ENCODE measurements at places on chromosomes 6 and 20.

GRCh38 chr6:85496009-85496579 lies 46.2 kb downstream of the NT5E start:
- DNase-seq = no peak

DNA sequence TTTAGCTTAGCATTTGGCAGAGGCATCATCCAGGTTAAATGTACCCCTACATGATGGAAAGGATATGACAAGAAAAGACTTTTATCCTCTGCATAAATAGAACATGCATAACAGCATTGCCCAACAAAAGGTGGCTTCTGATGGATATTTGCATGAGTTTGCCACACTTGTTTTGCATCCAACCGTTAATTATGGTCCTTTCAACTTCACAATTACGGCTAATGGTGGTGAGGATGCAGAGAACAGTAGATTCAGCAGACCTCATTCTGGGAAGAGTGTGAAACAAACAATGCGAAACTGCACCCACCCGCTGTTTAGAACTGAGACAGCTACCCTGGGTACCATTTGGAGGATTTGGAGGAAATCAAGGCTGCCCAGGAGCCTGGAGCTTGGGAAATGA lies 690.9 kb upstream of the CHD6 start:
- DNase-seq = no peak

DNA sequence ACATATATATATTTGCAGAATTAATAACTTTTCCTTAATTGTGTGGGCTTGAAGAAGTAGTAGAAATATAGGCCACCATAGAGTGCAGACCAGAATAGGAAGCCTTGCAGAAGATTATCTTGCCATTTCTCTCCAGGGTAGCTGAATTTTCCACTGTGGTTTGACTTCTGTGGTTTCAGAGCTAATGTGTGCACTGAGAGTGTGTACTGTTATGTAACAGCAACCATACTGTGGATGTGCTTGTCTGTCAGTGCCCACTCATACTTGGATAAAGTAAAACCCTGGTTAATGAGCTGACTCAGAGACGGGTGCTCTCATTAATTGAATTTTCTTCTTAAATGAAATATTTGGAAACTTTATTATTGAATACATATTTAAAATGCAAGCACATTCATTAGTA lies 57.2 kb downstream of the CEP43 start:
- DNase-seq = no peak

- DNase-seq = no peak
These were observed 480.9 kb upstream of the MARCKS start for GRCh38 chr6:113375950-113376846.

GRCh38 chr6:4818272-4818938 lies 42.2 kb downstream of the CDYL start:
- DNase-seq = no peak

DNA sequence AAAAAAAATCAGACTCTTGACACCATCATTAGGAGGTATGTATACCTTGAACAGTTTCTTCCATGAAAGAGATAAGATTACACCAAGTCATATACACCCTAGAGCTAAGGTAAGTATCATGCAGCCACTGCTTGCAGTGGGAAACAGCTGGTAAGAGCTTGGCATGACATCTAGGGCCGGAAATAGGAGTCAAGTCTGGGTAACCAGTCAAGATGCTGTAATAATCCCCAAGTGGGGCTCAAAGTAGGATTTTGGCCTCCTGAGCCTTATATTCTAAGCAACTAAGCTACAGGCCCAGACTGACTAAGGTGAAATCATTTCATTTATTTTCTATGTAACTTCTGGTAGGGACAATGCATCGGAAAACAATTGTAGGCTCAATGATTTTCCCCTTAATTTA lies 23.9 kb downstream of the TRERF1 start:
- DNase-seq = no peak

- no peak for DNase-seq
These were observed 13.0 kb downstream of the SLC35F1 start for GRCh38 chr6:117919775-117920729.

- no peak for DNase-seq
These were observed 29.8 kb downstream of the PDYN start for GRCh38 chr20:1964061-1964460.

- no peak for DNase-seq
These were observed 120.7 kb downstream of the EDN3 start for GRCh38 chr20:59421089-59421488.

- no peak for DNase-seq
These were observed 72.1 kb downstream of the GFRAL start for GRCh38 chr6:55399351-55399750.

GRCh38 chr6:130585587-130585986 lies 219.8 kb downstream of the TMEM200A start:
- DNase-seq = no peak

DNA sequence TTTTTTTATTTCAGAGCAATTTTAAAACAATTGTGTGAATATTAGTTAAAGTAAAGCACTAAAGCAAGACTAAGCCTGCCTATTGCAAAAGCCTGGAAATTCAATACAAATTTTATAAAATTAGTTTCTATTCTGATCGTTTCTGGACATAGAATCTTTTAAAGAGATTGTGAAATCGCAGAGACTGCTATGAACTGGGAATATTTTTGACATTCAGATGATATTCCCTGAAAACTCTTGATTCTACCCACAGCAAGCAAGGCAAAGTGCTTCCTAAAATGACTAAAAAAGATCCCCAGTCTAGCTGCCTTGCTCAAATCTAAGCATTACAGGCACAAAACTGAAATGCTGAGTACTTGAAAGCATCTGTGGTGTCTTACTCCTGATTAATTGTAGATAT lies 187.6 kb upstream of the CEP162 start:
- DNase-seq = no peak

GRCh38 chr6:17493286-17493685 lies 99.9 kb downstream of the CAP2 start:
- DNase-seq = peak; percentile 39

GRCh38 chr6:144793744-144794143 lies 508.6 kb downstream of the UTRN start:
- DNase-seq = no peak

DNA sequence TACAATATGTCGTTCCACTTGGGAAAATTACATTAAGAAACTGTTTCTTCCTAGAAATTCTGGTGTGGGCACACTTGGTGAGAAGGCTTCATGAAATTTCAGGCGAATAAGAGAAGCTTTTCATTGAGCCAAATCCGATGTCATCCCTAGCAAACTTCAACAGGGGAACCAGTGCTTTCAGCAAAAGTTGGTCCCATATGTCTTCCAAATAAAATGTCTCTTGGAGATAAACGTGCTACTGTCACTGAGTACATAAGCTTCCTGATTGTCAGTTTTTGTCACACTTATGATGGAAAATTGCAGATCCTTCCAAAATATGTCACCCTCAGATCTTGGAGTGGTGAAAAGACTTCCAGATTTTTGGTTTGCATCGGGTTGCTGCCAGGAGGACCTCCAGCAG lies 31.1 kb upstream of the SLC35A1 start:
- no peak for DNase-seq

- peak; percentile 32 for DNase-seq
These were observed 98.3 kb downstream of the HAO1 start for GRCh38 chr20:7841971-7842310.

GRCh38 chr6:37160922-37161778 lies 8.8 kb upstream of the PIM1 start:
- no peak for DNase-seq

DNA sequence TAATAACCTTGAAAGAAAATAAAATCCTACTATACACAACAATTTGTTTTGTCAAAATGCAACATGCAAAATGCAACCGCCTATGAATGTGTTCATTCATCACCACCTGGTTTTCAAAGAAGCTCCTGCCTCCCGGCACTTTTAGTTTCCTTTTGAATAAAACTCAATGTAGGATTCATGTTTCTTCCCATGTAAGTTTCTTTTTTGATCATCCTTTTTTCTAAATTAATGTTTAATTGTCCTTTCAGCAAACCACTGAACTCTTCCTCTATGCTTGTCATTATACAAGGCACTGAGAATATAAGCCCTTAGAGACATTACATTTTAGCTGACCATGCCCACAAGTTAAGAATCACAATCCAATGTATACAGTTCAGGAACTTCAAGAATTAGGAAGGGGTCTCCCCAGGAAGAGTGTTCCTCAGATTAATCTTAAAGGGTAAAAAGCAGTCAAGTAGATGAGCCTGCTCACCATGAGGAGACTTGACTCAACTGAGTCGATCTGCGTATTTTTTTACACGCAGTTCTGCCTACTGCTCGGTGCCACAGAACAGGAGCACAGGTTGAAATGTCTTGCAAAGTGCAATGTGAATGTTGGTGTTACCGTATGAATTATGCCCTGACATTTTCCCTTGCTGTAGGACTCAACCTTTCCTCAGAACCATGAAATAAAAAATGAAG lies 7.2 kb upstream of the THEMIS start:
- DNase-seq = no peak

GRCh38 chr6:160270347-160270746 lies 11.7 kb upstream of the SLC22A2 start:
- DNase-seq = no peak
